ENCODE measurements at places on chromosomes 2 and 18. TPM values are rescaled to one million over a fixed set of nuclear protein-coding genes. Genes with fewer than 3 reads are reported as not detected.

- no peak for DNase-seq
Measured at GRCh38 chr2:50480507-50480906, 551.4 kb downstream of the NRXN1 start.

DNA sequence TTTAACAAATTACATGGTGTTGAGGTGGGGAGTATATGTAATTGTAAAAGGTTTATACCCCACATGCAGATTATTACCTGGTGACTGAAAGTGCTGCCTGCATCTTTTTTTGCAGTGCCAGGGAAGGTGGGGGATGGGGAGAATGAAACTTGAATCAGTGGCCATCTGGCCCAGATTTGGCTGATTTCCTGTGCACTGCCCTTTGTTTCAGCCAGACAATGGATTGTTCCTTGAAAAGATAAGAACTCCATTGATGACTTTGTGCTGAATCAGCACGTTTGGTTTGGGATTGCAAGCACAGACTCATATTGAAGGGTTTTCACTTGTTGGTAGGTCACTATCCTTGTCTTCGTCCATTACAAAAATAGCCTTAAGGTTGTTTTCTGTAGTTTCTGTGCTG lies 20.9 kb downstream of the GREB1L start:
- DNase-seq, result no peak

GRCh38 chr2:197852108-197852507 lies 47.7 kb downstream of the PLCL1 start:
- no peak for DNase-seq

- DNase-seq, result no peak
Measured at GRCh38 chr2:129070663-129071062, 752.0 kb upstream of the HS6ST1 start.

GRCh38 chr18:47490882-47491281 lies 239.4 kb upstream of the SKOR2 start:
- no peak for DNase-seq

DNA sequence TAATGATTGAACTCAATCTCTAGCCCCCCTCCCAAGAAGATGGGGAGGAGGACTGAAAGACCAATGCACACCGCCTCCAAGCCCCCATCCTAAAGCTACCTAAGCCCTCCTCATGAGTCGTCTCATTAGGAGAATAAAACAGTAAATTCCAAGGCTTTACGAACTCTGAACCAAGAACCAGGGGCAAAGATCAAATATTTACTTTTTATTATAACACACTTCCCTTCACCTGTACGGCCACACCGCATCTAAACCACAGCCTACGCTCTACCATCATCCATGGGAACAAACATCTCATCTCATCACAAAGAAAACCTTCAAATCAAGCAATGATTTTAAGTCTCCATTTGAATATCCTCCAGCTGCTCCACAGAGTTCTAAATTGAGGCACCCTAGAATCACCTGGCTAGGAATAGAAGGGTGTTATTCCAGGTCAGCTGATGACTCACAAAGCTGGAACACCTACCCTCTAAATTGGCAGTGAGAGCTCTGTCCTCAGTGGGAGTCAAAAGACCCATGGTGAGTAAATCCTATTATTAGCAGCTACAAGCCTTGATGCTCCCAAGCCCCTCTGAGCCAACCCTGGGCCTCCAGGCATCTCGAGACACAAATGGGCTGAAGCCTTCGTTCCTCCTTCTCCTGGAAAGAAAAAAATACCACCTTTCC lies 45.6 kb upstream of the BZW1 start:
- DNase-seq, result no peak

- no peak for DNase-seq
Measured at GRCh38 chr2:21773168-21773567, 649.4 kb downstream of the TDRD15 start.

The NPPC gene
- total RNA-seq, result 0.89 TPM

The DOK6 gene
- total RNA-seq, result not detected

The CHAC2 gene
- 5.5 TPM for total RNA-seq

The ALPG gene
- not detected for total RNA-seq

GRCh38 chr2:234025466-234025865 lies 25.0 kb upstream of the SPP2 start:
- DNase-seq, result no peak

DNA sequence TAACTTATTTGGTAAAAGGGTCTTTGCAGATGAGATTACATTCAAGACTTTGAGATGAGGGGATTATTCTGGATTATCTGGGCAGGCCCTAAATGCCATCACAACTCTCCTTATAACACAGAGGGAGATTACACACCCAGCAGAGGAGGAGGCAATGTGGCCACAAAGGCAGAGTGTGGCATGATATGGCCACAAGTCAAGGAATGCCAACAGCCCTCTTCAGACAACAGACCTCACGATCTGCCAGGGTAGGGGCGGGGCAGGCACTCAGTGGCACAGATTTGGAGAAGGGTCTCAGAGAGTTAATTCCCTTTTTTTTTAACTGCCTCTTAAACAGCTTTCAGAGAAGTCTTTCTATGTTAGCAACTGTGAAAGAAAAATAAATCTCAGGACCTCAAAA lies 96.9 kb downstream of the CYP26B1 start:
- no peak for DNase-seq

DNA sequence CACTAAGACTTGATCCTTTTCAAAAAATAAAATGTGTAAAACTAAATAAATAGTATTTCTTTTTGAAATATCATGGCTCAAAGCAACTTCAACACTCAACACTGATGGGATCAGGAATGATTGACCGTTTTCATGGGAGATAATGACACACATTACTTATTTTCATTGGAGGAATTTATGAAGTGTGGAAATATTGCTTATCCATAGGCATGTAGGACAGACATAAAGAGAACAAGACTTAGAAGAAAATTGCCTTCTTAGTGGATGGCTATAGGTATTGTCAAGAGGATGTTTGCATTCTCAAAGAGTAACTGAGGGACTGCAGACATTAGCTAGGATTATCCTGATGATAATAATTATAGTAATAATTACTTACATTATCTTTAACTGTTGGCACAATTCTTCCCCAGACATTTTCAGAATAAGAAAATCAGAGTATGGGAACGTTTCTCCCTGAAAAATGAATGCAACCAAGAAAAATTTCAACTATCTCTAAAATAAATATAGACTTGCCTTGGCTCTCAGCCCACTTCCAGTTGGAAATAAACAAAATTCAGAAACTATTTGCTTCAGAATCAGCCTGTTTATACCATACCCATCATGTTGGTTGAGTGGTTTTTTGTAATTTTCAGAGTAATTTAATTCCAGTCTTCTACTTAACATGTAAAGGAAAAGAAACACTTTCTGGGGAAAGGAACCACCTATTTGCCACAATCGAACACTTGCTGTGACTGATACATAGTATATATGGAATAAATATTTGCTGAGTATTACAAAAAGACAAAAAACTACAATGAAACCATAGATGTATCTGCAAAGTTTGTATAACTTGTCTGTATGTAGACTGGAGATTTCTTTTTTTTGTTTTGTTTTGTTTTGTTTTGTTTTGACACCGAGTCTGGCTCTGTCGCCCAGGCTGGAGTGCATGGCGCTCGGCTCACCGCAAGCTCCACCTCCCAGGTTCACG lies 165.7 kb downstream of the TMX3 start:
- no peak for DNase-seq

- no peak for DNase-seq
Measured at GRCh38 chr2:236623816-236624215, 54.2 kb downstream of the ACKR3 start.

GRCh38 chr2:111100087-111100764 lies 20.5 kb upstream of the BCL2L11 start:
- DNase-seq, result no peak

DNA sequence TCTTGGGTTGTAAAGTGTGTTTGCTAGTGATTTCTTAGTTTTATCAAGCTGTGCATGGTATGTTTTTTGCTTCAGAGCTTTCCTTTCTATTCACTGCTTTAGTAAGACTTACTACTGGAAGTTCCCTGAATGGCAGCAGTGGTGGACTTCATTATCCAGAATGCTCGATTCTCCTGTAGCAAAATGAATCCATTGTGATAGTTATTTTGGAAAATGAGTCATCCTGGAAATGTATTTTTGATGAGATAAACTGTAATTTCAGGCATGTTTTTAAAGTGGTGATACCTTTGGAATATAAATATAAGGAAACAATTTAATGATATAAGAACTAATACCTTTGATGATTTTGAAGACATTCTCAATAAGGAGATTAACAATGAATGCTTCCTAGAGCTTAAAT lies 387.1 kb downstream of the PTPRM start:
- DNase-seq, result no peak

The ANKRD30BL gene
- not detected for total RNA-seq

The DCDC2C gene
- total RNA-seq, result not detected

GRCh38 chr2:195907474-195907873 lies 161.2 kb downstream of the DNAH7 start:
- DNase-seq, result no peak

The LHCGR gene
- not detected for total RNA-seq

DNA sequence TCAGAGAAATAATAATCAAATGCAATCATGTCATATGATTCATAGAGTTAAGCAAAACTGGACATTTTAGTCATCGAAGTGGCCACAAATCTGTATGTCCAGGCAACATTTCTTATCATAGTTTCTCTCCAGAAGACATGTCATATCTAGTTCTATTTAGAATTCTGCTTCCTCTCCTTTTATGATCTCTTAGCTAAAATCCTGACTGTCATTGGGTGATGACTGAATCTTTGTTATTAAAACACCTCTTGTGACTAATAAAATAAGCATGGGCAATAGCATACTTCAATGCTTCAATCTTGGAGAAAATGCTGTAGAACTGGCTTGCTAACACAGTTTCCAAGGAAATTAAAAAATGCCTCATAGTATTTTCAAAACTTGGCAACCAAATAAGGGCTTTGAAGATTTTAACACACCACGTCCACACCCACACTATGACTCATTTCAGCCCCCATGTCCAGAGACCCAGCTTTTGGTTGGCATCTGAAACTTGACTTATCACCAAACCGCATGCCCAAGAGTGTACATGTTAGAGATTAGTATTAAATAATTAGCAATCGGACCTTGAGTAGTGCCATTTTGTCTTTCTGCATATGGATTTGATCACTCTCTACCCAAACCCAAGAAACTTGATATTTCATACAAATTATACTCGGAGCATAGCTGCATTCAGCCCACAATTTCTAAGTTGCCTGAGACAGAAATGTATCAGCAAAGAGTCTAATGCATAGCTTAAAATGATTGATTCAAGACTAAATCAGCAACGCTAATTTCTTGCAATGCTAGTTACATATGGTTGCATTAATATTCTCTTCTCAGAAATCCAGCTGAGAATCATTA lies 106.5 kb upstream of the ETAA1 start:
- DNase-seq, result no peak

The RFTN2 gene
- 0.08 TPM for total RNA-seq

The GPR75 gene
- total RNA-seq, result 3.3 TPM

Measured in activated naive CD8-positive, alpha-beta T cell treated with anti-CD3 and anti-CD28 coated beads, Interleukin-2, amount 10 ng/mL, durations not matched to agents 7 days and 5 days (primary cell).